ENCODE measurements at places on chromosomes 3 and 15. TPM values are rescaled to one million over a fixed set of nuclear protein-coding genes. Genes with fewer than 3 reads are reported as not detected.

Gene FOXB1
- total RNA-seq, result not detected

Gene CSTA
- total RNA-seq, result 1.3 TPM

Gene PLIN1
- total RNA-seq, result 5.8 TPM

Gene SPINK8
- total RNA-seq, result not detected

Gene GLCE
- 9.6 TPM for total RNA-seq

Gene ALS2CL
- total RNA-seq, result 11.7 TPM

Gene BTLA
- not detected for total RNA-seq

Gene GOLGA6B
- total RNA-seq, result not detected

Gene RNF111
- 14.1 TPM for total RNA-seq

Gene CFAP100
- not detected for total RNA-seq

Gene HYAL1
- total RNA-seq, result 8.9 TPM

Gene PPCDC
- total RNA-seq, result 6.4 TPM

Gene SERP1
- total RNA-seq, result 177 TPM

Gene TMEM108
- 8.6 TPM for total RNA-seq

Gene ILDR1
- total RNA-seq, result not detected

Gene WNT7A
- not detected for total RNA-seq

Gene SERINC4
- not detected for total RNA-seq

Gene AADAC
- not detected for total RNA-seq

Gene GREM1
- 42.0 TPM for total RNA-seq

Gene PLXND1
- 50.5 TPM for total RNA-seq

Gene TPRG1
- 2.9 TPM for total RNA-seq

Gene CHL1
- 49.1 TPM for total RNA-seq

Measured in esophagus muscularis mucosa (tissue), 4 donors.